Stimulated activated CD4-positive, alpha-beta T cell treated with anti-CD3 and anti-CD28 coated beads, Interleukin-1b, Interleukin-23, amount 100 ng/mL, for 1 hour (primary cell): ENCODE measurements at places on chromosomes 3 and 15.

DNA sequence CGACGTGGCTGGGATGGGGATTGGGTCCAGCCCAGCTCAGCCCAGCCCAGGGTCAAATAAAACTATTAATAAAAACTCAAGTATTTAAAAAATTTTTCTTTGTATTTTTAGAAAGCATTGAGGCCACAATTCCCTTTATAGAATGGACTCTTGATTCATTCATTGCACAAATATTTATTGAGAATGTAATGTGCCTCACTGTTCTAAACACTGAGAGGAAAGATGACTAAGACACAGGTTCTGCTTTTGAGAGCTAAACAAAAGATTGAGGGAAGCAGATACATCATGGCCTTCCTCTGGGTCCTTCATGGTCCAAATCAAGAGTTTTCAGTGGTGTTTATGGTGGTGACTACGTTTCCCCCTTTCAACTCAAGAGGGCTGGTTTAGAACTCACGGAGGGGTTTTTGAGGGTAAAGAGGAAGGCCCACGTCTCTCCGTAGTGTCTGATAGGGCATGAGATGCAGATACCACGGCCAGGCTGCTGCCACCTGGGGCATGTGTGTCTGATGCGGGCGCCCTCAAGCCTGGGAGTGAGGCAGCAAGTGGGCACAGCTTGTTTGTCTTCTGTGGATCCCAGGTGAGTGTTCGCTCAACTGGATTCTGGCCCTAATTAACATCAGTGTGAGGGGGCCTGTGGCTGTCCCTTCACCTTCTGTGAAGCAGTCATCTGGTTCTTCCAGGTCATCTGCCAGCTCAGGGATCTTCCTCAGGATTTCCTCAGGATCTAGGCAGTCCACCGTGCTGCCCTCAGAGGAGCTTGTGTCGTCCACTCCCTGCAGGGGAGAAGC is 73.5 kb upstream of the SCN5A start:
- DNase-seq = no peak

DNA sequence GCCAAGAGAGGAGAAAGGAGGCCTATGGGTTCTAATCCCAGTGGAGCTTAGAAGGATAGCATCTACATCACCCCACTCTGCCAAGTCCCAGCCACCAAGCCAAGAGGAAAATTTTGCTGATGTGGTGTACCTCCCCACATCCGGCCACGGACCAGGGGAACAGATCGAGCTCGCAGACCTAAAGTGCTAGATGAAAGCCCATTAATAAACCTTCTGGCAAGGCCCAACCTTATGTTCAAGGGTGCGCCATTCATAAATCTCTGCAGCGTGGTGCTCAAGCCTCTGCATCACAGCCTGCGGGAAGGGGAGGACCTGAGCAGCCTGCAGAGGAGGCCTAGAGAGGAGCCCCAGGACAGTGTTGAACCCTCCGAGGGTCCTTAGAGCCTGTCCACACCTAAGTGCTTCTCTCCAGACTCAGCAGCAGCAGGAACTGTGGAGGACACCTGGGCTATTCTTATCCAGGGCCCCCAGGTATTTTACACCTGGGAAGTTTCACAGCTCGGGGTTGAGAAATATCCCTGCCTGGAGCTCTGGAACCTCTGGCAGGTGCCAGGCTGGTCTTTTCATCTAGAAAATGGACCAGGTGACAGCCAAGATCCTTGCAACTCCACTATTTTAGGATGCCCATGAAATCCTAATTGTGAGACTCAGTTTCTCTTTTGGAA is 68.0 kb downstream of the MRPL46 start:
- no peak for DNase-seq

- no peak for DNase-seq
These were observed 35.4 kb upstream of the ICE2 start for GRCh38 chr15:60514261-60514881.

DNA sequence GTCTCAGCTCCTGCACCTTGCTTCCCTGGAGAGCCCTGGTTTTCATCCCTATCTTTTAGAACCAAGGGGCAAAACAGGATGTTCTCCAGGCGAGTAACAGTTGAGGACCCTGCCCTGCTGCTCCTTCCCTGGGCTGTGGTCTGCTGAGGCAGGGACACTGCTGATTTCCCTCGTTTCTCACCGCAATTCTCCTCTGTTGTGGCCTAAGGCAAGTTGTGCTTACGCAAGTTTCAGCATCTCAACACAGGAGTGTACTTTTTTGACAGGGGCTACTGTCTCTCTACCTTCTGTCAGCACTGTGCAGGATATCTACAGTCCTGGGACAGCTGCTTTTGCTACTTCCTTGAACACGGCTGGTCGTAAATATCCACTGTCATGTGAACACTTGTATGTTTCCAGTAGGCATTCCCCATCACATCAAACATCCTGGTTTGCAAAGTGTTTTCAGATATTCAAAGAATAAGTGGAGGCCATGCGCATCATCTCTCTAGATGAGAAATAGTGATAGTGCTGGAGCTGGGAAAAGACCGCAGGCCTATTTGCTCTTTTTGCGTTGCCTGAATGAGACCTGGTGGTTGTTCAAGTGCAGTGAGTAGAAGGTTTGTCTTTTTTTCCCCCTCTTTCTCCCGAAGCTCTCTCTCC is 110.1 kb upstream of the PLXNA1 start:
- DNase-seq = no peak

DNA sequence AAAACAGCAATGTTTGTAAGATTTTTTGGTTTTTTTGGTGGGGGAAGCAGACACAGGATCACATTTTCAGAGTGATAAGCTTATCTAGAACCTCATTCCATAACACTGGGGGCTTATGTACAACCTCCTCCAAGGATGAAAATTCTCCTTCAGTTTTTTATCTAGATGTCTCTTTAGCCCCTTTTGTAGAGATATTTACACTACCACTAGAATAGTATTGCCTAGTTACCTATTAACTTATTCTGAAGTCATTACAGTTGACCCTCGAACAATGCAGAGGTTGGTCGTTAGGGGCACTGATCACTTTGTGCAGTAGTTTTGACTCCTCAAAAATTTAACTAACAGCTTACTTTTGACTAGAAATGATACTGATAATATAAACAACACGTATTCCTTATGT is 32.8 kb downstream of the IFT57 start:
- DNase-seq = no peak

- no peak for DNase-seq
These were observed 230.0 kb upstream of the ST8SIA2 start for GRCh38 chr15:92163641-92164040.
